Endothelial cell of umbilical vein (primary cell): ENCODE measurements at places on chromosomes 7 and 10. TPM values are rescaled to one million over a fixed set of nuclear protein-coding genes. Genes with fewer than 3 reads are reported as not detected.

Gene KMT2E
- total RNA-seq, result 68.5 and 74.8 TPM in 2 replicates

DNA sequence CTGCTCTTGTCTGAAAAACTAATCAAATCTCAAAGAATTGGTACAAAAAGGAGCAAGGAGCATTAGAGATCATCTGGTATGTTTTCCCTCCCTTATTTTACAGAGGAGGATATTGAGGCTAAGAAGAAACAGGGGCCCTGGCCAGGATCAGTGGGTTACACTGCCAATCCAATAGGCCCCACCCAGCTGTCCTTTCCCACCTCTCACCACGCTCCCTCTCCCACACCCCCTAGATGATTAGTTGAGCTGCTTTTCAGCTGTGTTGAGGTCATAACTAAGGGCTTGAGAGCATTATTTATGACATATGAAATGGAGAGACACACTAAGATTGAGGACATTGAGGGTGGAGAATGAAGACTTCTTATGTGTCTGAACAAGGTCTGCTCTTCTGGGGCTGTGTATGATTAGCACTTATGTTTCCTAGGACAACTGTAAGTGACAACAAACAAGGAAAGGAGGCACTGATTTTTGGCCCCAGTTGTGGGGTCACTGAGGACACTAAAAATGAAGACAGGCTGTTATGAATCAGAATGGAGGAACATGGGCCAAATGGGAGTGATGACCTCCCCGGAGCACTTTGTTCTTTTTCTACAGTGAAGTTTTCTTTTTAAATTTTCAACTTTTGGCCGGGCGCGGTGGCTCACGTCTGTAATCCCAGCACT lies 26.5 kb downstream of the VWA2 start:
- no peak for DNase-seq

GRCh38 chr7:23434147-23434917 lies 36.0 kb downstream of the IGF2BP3 start:
- no peak for DNase-seq

DNA sequence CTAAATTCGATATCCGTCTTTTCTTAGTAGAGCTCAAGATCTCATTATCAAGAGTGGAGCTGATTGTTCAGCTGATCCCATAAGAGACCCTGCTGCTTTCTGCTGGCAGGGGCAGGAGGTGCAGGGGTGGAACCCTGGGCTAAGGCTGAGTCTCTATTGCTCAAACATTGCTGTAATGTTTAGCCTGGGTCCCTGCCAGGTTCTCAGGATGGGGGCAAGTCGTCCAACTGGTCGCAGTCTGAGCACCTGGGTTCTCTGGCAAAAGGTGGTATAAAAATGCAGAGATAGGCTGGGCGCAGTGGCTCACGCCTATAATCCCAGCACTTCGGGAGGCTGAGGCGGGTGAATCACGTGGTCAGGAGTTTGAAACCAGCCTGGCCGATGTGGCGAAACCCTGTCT lies 62.0 kb upstream of the NRBF2 start:
- DNase-seq, result no peak
